ENCODE measurements at places on chromosomes 12 and 14. TPM values are rescaled to one million over a fixed set of nuclear protein-coding genes. Genes with fewer than 3 reads are reported as not detected.

DNA sequence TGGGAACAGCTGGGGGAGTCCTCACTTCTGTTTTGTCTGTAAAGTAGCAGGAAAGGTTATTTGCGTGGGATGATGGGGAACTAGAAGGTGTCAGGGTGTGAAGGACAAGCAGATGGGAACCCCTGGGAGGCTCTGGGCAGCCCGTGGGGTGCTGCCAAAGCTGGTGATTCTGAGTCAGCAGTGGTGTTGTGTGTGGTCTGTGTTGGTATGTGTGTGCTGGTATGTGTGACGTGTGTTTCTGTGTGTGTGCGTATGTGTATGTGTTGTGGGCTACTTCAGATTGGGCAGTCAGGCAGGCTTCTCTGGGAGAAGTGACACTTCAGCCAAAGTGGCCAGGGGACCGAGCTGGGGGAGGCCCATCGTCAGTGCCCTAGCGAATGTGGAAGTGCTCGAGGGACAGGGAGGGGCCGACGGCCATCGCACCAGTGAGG lies 15.3 kb upstream of the BDKRB2 start:
- no peak overlapping the region for H3K27ac ChIP-seq
- H3K4me1 ChIP-seq = no peaks in the 10 kb centered on the region
- H3K27me3 ChIP-seq = peaks cover 8% of the 10 kb centered on the region
- no peaks in the 10 kb centered on the region for H3K36me3 ChIP-seq
- DNase-seq = no peak

GRCh38 chr14:34363733-34364134 lies 98.3 kb downstream of the SPTSSA start:
- DNase-seq = no peak
- peaks cover 51% of the 10 kb centered on the region for H3K4me1 ChIP-seq
- H3K4me3 ChIP-seq = no peak overlapping the region
- no peaks in the 10 kb centered on the region for H3K27me3 ChIP-seq

DNA sequence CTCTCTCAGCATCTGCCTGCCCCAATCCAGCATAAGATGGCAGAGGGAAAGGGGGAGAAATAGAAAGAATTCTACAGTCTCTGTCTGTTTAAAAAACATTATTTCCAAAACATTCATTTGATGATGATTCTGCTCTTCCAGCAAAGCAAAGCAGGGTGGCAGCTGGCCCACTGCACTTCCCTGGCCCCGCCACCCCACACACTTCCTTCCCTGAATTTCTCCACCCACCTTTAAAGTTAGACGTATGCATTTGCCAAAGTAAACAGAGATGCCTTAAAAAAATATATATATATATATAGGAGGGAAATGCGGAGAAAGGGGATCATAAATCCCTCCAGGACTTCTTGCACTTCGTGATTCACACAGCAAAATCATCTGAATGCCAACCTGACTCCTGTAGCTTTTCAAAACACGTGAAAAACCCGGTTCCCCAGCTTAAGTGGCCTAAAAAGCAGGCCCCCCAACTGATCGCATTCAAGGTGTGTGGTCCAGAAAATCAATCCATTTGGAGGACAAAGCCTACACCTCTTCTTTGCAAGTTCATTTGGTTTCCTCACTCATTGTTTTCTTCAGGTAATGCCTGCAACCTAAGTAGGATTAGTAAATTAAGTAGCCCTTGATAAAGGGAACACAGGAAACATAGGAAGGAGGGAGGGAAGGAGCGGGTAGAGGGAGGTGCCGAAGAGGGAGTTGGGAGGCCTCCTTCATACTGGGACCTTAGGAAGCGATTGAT lies 68.8 kb downstream of the LLPH start:
- no peak overlapping the region for H3K4me3 ChIP-seq
- H3K27ac ChIP-seq = no peak overlapping the region
- no peaks in the 10 kb centered on the region for H3K4me1 ChIP-seq
- no peaks in the 10 kb centered on the region for H3K36me3 ChIP-seq

The FAM186B gene
- 0.42 TPM for total RNA-seq

The RNF212B gene
- not detected for total RNA-seq

The PIWIL1 gene
- not detected for total RNA-seq

The GPD1 gene
- total RNA-seq = 6.8 TPM

The LBHD2 gene
- not detected for total RNA-seq

The PTHLH gene
- total RNA-seq = 0.76 TPM

The TGM1 gene
- total RNA-seq = 7.6 TPM

The PMEL gene
- 1.8 TPM for total RNA-seq
